ENCODE measurements at places on chromosomes 2 and 18.
A peak's percentile ranks its signal among the peaks of the same experiment; 100 is the strongest.

DNA sequence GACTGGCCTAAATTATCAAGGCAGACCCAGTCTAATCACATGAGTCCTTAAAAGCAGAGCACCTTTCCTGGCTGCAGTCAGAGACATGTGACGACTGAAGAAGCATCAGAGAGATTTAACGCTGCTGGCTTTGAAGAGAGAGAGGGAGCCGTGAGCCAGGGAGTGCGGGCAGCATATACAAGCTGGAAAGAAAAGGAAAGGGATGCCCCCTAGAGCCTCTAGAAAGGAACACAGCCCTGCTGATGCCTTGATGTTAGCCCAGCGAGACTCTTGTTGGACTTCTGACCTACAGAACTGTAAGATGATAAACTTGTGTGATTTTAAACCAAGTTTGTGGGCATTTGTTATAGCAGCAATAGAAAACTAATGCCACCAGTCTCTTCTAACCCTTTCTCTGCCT lies 58.1 kb downstream of the HEATR5B start:
- DNase-seq: no peak

DNA sequence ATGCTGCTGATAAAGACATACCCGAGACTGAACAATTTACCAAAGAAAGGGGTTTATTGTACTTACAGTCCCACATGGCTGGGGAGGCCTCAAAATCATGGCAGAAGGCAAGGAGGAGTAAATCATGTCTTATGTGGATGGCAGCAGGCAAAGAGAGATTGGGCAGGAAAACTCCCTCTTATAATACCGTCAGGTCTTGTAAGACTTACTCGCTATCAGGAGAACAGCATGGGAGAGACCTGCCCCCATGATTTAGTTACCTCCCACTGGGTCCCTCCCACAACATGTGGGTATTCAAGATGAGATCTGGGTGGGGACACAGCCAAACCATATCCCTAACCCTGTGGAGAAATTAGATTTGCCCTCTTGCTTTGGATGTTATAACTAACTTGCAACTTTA lies 1068.0 kb upstream of the ZEB2 start:
- no peak for DNase-seq

DNA sequence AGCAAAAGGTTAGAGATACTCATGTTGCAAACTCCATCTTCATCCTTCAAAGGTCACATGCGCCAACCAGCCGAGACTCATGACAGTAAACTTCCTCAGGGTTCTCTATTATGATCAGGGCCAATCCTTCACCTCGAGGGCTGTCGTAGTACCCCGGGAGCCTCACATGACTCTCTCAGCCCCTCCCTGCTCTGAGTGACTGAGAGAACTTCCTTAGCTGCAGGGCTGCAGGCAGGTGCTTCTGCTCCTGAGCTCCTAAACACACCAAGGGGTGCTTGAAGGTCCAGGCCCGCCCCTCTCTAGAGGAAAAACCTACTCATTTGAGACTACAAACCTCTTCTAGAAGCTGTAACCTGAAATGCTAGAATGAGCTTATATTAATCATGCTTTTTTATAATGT lies 48.2 kb downstream of the LONRF2 start:
- no peak for DNase-seq

DNA sequence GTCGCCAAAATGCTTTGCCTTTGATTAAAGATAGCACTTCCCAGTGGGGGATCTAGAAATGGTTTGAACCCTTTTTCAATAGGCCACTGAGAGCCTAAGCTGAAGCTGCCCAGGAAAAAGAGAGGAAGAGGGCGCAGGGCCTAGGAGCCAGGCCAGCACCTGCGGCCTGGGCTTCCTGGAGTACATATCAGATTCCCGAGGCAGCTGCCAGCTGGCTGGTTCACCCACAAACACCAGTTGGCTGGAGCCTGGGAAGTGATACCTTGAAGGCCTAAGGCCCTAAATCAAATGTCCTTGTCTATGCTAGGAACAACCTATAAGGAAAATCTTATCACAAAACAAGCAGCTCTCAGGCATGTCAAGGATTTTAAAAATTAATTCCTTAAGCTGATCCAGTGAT lies 37.1 kb downstream of the ANKRD44 start:
- peak; percentile 37 for DNase-seq

DNA sequence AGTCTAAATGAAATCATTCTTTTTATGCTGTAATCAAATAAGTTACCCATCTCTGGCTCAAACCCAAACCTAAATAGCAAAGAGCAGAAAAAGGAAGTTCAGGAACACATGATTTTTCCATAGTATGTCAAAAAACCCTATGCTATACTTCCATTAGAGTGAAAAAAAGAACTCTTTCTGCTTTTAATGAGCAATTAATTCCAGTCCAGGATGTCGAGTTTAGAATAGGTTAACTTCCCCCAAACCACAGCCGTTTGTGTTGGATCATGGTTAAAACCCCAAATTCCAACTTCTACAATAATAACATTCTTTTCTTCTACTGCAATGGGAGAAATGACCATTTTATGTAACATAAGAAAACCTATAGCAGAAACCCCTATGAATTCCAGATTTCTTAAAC lies 171.1 kb upstream of the NRP2 start:
- no peak for DNase-seq

- no peak for DNase-seq
Measured at GRCh38 chr2:643334-643733, 33.9 kb downstream of the TMEM18 start.

DNA sequence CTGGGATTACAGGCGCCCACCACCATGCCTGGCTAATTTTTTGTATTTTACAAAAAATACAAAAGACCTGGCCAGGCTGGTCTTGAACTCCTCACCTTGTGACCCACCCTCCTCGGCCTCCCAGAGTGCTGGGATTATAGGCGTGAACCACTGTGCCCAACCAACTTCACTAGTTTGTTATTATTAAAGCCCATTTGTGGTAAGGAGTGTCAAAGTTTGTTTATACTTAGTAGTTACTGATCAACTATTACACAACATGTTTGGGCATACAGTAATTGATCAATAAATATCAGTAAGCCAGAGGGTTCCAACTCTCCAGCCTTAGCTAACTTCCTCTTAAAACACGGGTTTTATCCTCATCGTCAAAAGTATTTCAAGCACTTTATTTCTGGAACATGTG lies 67.5 kb upstream of the ZNG1B start:
- DNase-seq: no peak

DNA sequence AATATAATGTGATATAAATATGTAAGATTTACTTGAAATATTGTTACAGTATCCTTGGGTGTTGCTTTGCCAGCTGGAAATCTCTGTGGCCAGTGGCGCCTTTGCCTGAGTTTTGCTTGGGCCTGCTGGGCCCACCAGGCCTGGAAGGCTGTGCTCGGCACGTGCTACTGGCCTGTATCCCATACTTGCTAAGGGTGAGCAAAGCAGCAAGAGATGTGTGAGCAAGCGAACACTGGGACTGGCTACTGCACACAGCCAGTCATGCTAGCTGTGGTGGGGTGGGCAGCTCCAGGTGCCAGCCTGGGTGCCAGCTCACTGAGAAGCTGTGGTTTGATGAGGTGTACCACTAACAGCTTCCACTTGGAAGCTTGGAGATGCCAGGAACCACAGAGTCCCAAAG lies 299.1 kb upstream of the GALNT5 start:
- DNase-seq: peak; percentile 30

- DNase-seq: no peak
Measured at GRCh38 chr2:163652751-163653150, 83.1 kb downstream of the FIGN start.

GRCh38 chr2:21317131-21317530 lies 193.4 kb downstream of the TDRD15 start:
- peak; percentile 36 for DNase-seq

- no peak for DNase-seq
Measured at GRCh38 chr2:86049529-86049928, 56.2 kb downstream of the POLR1A start.

GRCh38 chr18:46502444-46502843 lies 154.6 kb downstream of the LOXHD1 start:
- DNase-seq: no peak

DNA sequence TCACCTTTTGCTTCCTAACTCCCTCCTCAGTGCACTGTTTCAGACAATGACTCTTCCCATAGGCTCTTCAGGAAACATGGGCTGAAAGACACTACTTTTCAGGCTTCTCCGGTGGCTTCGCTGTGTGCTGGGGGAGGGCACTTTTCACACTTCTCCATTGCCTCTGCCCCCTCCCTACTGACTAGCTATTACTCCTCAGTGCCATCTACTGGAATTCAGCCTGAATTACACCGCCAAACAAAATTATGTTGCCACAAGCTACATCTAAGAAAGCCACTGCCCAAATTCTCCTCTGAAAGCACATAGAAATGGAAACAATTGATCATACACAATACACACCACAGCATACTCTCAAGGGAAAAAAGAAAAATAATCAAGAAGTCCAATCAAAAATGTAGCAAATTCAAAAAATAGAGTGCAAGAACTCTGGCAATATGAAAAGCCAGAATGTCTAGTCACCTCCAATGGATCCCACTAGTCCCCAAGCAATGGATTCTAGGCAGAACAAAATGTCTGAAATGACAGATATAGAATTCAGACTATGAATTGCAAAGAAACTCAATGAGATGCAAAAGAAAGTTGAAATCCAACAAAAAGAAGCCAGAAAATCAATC lies 1139.4 kb upstream of the GYPC start:
- DNase-seq: no peak

All from heart left ventricle (tissue), 16 donors.